ENCODE measurements at places on chromosomes 4 and X. TPM values are rescaled to one million over a fixed set of nuclear protein-coding genes. Genes with fewer than 3 reads are reported as not detected.

DNA sequence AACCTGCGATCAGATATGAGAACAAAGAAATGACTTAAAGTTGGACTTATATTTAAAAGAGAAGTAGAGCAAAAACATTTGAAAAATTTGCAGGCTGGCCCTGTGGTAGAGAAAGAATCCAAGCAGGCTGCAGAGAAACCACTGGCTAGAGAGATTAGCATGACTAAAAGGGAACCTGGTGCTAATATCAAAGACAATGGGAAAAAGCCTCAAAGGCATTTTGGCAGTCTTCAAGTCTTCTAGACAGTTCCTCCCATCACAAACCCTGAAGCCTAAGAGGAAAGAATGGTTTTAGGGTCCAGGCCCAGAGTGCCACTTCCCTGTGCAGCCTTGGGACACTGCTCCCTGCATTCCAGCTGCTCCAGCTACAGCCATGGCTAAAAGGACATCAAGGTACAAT, 33.4 kb downstream of the KCTD8 start:
- no peaks in the 10 kb centered on the region for H3K4me1 ChIP-seq
- no peak overlapping the region for H3K27ac ChIP-seq
- no peak for DNase-seq
- H3K27me3 ChIP-seq, result no peaks in the 10 kb centered on the region
- H3K36me3 ChIP-seq, result no peaks in the 10 kb centered on the region

The UGT2A1 gene
- total RNA-seq, result not detected

The NPY5R gene
- total RNA-seq, result 1.5 TPM

The RIPPLY1 gene
- not detected for total RNA-seq

The PNMA3 gene
- total RNA-seq, result 32.8 TPM

The BTC gene
- 0.46 TPM for total RNA-seq

GRCh38 chr4:176380352-176381157, 60.8 kb downstream of the SPCS3 start:
- H3K27me3 ChIP-seq, result no peaks in the 10 kb centered on the region
- H3K4me3 ChIP-seq, result no peak overlapping the region
- no peak overlapping the region for H3K27ac ChIP-seq
- H3K36me3 ChIP-seq, result no peaks in the 10 kb centered on the region

The CT45A5 gene
- not detected for total RNA-seq

The LRAT gene
- 22.6 TPM for total RNA-seq

- H3K27me3 ChIP-seq, result no peaks in the 10 kb centered on the region
- H3K4me3 ChIP-seq, result no peak overlapping the region
- no peaks in the 10 kb centered on the region for H3K36me3 ChIP-seq
- H3K4me1 ChIP-seq, result peaks cover 1% of the 10 kb centered on the region
- DNase-seq, result no peak
Observed at GRCh38 chr4:125105561-125105960, 209.2 kb upstream of the FAT4 start.

DNA sequence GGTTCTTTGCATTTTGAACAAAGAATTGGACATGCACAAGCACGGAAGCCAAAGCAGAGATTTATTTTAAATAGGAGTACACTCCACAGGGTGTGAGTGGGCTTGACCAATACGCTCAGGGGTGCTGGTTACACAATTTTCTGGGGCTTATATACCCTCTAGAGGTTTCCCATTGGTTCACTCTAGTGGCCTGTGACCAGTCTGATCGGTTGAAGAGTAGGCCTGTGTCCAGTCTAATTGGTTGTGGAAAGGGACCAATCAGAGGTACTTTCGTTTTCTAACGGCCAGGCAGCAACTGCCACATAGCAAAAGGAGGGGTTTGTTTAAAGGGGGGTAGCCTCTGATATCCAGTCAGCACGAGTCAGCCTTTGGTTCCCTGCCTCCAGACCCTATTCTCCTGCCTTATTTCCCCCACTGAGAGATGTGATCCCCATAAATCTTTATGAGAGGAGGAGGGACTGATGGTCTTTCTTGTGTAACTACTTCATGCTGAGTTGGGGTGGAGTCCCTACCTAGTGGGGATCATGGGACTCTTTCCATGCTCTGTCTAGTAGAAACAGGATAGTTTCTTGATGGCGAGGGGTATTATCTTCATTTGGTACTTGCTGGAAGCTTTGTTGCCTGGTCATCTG, 11.3 kb upstream of the AREG start:
- no peak for DNase-seq
- no peak overlapping the region for H3K4me3 ChIP-seq
- no peaks in the 10 kb centered on the region for H3K36me3 ChIP-seq
- H3K4me1 ChIP-seq, result no peaks in the 10 kb centered on the region
- H3K27me3 ChIP-seq, result no peaks in the 10 kb centered on the region
- H3K27ac ChIP-seq, result no peak overlapping the region

GRCh38 chrX:144715337-144715736, 532.0 kb upstream of the SPANXN1 start:
- no peaks in the 10 kb centered on the region for H3K27me3 ChIP-seq
- H3K4me3 ChIP-seq, result no peak overlapping the region
- H3K27ac ChIP-seq, result no peak overlapping the region
- no peaks in the 10 kb centered on the region for H3K4me1 ChIP-seq

DNA sequence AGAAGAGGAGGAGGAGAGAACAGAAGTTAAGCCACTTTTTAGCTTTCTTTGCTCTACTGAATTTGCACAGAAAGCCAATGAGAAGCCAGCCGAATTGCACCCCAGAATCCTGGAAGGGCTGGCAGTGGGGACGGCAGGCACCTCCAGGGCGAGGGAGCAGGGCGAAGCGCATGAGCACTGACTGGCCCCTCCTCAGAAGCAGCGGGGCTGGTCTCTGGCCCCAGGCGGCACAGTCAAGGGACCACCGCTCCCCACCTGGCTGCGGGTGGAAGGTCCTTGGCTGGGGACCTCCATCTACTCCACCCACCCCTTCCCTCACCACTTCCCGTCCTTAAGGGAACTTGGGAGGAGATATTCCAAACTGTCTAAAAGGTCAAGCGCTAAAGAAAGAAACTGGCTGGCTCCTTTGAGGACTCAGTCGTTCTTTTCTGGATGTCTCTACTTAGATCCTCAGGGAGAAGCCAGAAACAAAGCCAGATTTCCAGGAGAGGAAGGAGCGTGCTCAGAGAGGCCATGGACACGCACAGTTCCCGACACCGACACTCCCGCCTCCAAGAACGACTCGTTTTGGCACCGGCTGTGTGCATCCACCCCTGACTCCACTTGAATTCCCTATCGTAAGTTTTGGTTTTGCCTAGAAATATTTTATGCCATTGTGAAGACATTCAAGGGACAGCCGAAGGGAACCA, 59.5 kb upstream of the CRMP1 start:
- H3K4me1 ChIP-seq, result peaks cover 7% of the 10 kb centered on the region
- DNase-seq, result no peak
- no peak overlapping the region for H3K27ac ChIP-seq
- no peak overlapping the region for H3K4me3 ChIP-seq
- peaks cover 11% of the 10 kb centered on the region for H3K27me3 ChIP-seq

GRCh38 chr4:126264839-126265238, 950.1 kb downstream of the FAT4 start:
- H3K4me1 ChIP-seq, result no peaks in the 10 kb centered on the region
- no peak overlapping the region for H3K27ac ChIP-seq
- H3K4me3 ChIP-seq, result no peak overlapping the region

GRCh38 chr4:175772170-175772705, 39.8 kb downstream of the GPM6A start:
- DNase-seq, result no peak
- no peak overlapping the region for H3K4me3 ChIP-seq
- H3K27ac ChIP-seq, result no peak overlapping the region
- no peaks in the 10 kb centered on the region for H3K27me3 ChIP-seq

GRCh38 chr4:68147079-68147478, 17.4 kb upstream of the TMPRSS11F start:
- no peak overlapping the region for H3K27ac ChIP-seq
- no peaks in the 10 kb centered on the region for H3K4me1 ChIP-seq
- H3K27me3 ChIP-seq, result no peaks in the 10 kb centered on the region
- no peak for DNase-seq
- no peaks in the 10 kb centered on the region for H3K36me3 ChIP-seq

- no peak for DNase-seq
- peaks cover 2% of the 10 kb centered on the region for H3K4me1 ChIP-seq
- no peak overlapping the region for H3K4me3 ChIP-seq
- peaks cover 10% of the 10 kb centered on the region for H3K36me3 ChIP-seq
- no peak overlapping the region for H3K27ac ChIP-seq
- no peaks in the 10 kb centered on the region for H3K27me3 ChIP-seq
Observed at GRCh38 chr4:15531792-15532191, 62.1 kb downstream of the CC2D2A start.

- H3K27ac ChIP-seq, result no peak overlapping the region
- no peaks in the 10 kb centered on the region for H3K27me3 ChIP-seq
- no peaks in the 10 kb centered on the region for H3K36me3 ChIP-seq
- no peaks in the 10 kb centered on the region for H3K4me1 ChIP-seq
Observed at GRCh38 chr4:46946919-46947536, 38.0 kb upstream of the COX7B2 start.

All from progenitor cell of endocrine pancreas (in vitro differentiated cells).